Psoas muscle (tissue), 8 donors: ENCODE measurements at places on chromosomes 2 and 18.

DNA sequence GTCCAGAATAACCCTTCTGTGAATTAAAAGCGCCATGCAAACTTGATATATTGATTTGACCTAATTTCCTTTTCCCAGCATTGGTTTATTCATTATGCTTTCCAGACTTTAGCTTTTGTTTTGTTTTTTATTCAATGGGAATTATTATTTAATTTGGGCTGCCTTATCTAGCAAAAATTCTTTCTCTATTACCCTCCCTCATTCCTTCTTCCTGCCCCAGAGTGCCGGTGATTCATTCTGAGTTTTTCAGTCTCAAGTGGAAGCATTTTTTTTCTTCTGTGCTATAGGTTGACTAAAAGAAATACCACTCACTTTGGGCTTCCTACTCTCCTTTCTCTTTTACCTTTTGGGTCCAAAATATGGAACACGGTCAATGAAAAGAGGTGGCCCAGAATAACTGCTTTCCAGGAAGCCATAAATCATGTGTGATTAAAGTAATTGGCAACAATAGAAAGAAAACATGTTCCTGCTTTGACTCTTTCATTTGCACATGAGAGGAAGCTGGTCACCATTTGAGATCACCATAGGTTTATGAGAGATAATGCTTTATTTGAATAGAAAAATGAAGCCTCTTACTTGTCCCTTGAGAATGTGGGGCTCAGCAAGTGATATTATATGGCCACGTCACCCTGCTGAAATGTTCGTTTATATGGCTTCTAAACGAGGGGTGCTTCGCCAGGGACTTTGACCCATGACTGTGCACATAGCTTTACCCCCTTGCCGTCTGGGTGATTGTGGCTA is 422.8 kb upstream of the ZEB2 start:
- no peak for DNase-seq
- H3K27ac ChIP-seq: no peak overlapping the region
- H3K4me1 ChIP-seq: no peaks in the 10 kb centered on the region
- H3K27me3 ChIP-seq: no peaks in the 10 kb centered on the region
- no peaks in the 10 kb centered on the region for H3K36me3 ChIP-seq

DNA sequence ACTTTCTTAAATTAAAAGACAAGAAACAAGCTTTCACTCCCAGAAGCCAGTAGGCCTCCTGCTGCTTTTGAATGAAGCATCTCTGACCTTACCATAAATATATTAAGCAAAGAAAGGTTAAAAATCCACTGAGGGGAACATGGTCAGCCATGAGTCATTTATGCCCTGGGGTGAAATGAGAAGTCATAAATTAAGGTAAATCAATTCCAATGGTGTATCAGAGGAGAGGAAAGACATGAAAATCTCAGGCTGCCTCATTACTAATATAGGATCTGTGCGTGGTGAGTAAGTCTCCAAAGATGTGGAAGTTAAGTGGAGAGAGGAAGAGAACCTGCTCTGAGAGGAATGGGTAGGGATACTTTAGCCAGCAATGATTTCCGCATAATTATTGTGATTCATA is 292.3 kb upstream of the CHAC2 start:
- no peaks in the 10 kb centered on the region for H3K27me3 ChIP-seq
- DNase-seq: no peak
- no peak overlapping the region for H3K4me3 ChIP-seq
- no peaks in the 10 kb centered on the region for H3K4me1 ChIP-seq

DNA sequence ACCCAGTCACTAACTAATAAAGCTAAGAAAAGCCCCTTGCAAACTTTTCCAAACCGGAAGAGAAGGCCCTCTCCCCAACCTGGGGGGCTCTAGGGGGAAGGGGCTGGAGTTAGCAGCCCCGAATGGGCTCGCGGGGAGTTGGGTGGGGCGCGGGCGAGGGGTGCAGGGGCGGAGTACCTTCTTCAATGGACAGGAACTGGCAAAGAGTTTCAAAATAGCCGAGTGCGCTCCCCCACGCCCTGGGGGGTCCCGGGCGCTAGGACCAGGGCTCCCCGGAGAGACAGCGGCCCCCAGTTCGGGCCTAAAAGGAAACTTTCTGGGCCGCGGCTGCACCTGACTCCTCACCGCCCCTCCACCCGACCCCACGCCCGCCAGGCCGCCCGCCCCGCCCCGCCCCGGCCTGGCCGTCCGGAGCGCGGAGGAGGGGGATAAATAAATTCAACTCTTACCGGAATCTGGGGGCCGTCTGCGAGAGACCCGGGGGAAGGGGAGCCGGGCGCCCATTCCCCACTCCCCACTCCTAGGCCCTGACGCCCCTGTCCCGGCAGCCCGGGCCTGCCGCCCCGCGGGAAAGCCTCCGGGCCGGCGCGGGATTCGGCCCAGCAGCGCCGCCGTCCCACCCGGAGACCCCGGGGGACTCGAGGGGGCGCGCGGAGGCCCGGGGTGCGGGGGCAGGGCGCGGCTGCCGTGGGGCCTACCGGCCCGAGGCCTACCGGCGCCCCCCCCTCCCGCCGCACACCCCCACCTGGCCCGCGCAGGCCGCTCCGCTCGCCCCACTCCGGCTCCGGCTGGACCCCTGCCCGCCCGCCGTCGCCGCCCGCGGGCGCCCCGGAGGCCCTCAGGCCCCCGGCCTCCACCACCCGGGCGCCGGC is 868 bp downstream of the INO80D start:
- H3K4me1 ChIP-seq: peaks cover 12% of the 10 kb centered on the region
- H3K4me3 ChIP-seq: peak overlapping the region; percentile 88
- H3K27me3 ChIP-seq: no peaks in the 10 kb centered on the region
- H3K36me3 ChIP-seq: no peaks in the 10 kb centered on the region
- H3K27ac ChIP-seq: peak overlapping the region; percentile 96

DNA sequence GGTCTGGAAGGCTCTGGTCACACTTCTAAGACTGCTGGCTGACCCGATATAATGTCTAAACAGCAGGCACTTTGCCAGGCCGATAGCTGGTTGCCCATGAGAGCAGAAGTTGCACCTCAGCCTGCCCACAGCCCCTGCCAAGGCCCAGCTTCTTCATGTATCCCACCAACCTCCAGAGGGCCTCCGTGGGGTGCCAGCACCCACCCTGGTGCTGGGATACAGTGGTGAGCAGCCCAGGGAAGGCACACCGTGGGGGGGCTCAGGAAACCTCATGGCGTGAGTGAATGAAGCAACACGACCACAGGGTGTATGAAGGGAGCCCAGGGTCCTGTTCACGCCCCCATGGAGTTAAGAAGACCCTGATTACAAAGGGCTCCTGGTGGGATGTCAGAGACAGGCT is 16.2 kb upstream of the GLI2 start:
- no peak overlapping the region for H3K4me3 ChIP-seq
- no peaks in the 10 kb centered on the region for H3K4me1 ChIP-seq
- H3K36me3 ChIP-seq: no peaks in the 10 kb centered on the region
- no peaks in the 10 kb centered on the region for H3K27me3 ChIP-seq
- H3K27ac ChIP-seq: no peak overlapping the region
- DNase-seq: no peak

DNA sequence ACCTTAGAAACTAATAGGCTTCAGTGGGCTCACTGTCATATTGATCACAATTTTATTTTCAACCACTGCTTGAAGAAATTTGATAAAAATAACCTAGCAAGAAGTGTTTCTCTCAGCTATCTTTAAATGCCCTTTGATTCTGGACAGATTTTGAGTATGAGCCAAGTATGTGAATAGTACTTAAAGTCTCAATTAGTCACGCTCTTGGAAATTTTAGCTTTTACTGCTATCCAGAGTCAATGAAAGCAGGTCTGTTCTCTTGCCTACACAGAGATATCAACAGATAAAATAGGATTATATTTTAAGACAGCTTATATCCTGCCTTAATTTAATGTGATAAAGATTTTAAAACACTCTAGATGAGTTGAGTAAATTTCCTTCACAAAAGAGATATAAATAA is 337.3 kb downstream of the CBLN2 start:
- H3K4me3 ChIP-seq: no peak overlapping the region
- no peaks in the 10 kb centered on the region for H3K36me3 ChIP-seq
- DNase-seq: no peak
- no peak overlapping the region for H3K27ac ChIP-seq
